Midbrain (tissue), 1 donor: ENCODE measurements at places on chromosomes 5 and 9.

DNA sequence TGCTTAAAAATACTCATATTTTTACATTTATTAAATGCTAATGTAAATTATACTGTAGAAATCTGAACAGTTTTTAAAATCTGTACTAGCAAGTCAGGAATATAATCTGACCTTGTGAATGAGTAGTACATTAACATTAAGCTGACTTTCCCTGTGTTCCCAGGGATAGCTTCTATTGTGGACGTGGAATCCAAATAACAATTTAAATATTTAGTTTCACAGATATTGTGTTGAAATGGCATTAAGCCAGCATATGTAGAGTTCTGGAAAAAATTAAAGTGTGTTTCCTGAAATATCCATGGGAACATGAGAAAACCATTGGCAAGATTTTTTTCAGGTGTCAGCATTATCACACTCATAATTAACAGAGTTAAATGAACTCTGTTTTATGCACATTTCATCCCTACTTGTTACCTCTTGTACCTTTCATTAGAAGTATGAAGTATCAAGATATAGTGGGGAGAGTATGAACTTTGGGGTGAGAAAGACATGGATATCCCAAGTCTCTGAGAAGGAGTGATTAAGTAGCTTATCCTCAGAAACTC is 5.7 kb downstream of the RABGAP1 start:
- no peak for DNase-seq

GRCh38 chr9:3330792-3331420 is 194.9 kb downstream of the RFX3 start:
- DNase-seq: no peak

GRCh38 chr5:157106630-157107461 is 2.0 kb downstream of the HAVCR2 start:
- DNase-seq: peak; percentile 5

- DNase-seq: peak; percentile 84
Observed at GRCh38 chr5:148730942-148731898, 76.9 kb upstream of the HTR4 start.

- DNase-seq: no peak
Observed at GRCh38 chr5:107673039-107673367, 2.3 kb upstream of the EFNA5 start.

GRCh38 chr5:96780626-96781025 is 27.1 kb downstream of the ERAP1 start:
- DNase-seq: no peak

DNA sequence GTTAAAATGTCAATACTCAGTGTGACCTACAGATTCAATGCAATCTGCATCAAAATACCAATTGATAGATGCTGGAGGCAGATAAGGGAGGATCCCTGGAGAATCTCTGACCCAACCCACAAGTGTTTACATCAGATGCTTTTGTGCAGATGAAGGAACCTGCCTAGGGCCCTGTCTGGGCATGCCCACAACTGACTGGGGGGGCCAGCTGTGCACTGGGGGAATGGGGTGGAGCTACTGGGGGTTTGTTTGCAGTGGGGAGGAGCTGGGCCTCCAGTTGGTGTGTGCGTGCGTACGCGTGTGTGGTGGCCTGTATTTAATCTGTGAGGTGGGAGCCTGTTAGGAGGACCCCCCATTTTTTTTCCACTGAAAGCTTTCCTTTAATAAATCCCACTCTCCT is 244.9 kb downstream of the TRIM36 start:
- no peak for DNase-seq

DNA sequence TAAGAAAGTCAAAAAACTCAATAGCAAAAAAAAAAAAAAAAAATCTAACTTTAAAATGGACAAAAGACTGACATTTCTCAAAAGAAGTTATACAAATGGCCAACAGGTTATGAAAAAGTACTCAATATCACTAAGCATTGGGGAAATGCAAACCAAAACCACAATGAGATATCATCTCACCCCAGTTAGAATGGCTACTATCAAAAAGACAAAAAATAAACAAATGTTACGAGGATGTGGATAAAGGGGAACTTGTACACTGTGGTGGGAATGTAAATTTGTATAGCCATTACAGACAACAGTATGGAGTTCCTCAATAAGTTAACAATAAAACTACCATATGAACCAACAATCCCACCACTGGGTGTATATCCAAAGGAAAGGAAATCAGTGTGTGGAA is 37.2 kb downstream of the ENC1 start:
- DNase-seq: no peak

DNA sequence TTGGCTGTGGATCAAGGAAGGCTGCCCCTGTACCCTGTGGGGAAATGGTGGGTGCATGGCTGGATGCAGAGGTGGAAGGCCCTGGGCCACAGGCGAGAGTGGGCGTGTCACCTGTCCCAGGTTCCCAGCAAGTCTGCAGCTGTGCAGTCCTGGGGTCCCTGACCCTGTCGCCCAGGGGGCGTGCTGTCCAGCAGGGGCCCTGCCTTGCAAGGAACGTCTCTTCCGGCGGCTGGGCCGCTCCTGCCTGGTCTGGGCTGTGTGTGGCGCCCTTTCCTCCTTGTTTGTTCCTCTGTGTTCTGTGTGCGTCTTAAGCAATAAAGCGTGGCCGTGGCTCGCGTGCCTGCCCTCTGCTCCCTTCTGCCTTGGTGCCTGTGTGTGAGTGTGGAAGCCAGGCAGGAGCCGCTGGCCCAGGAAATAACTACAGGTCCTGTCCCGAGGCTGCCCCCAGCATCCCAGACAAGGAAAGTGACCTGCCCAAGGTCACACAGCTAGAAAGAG is 8.4 kb downstream of the SLC2A6 start:
- no peak for DNase-seq

DNA sequence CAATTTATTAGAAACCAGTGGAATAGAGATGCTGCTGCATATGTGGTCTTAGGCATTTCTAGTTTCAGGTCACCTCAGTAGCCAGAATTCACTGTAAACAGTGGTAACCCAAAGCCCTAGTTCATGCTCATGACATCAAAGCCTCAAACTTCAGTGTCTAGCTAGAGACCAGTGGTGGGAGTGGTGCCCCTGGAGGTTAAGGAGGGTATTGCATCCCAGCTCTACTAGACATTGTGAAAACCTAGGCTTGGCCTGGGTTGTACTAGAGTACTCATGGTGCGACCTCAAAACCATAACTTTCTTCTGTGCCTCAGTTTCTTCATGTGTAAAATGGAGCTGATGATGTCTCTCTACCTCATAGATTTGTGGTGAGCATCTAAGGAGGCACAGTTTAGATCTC is 18.8 kb downstream of the COL5A1 start:
- DNase-seq: no peak

GRCh38 chr5:173319646-173320045 is 8.6 kb downstream of the STC2 start:
- DNase-seq: no peak

- DNase-seq: no peak
Observed at GRCh38 chr5:115440782-115441451, 103.7 kb downstream of the FEM1C start.

GRCh38 chr9:16344343-16344742 is 526.1 kb downstream of the BNC2 start:
- DNase-seq: no peak

DNA sequence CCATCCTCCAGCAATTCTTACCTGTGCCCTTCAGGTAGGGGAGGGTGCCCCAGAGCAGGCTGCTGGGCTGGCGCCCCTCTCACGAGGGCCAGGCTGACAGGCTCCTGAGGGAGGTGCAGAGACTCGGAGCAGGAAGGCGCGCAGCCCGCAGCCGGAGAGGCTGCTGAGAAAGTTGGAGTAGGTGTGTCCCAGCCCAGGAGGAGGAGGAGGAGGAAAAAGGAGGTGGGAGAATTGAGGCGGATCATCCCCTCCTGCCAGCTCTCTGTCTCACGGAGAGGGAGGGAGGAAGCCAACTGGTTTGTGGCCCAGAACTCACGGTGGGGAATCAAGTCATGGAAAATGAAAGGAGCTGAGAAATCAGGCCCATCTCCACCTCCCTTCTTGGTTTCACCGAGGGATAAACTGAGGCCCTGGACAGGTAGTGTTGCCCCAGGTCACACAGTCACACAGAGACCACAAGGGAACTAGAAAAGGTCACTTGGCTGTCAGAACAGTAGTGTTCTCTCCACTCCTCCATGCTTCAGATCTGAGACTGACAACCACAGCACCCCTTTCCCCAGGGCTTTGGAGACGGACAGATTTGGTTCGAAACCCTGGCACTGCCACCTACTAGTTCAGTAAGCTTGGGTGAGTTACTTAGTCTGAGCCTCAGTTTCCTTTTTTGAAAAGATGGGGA is at the start of gene FAT2:
TSS of gene FAT2 (minus strand) at position 188 of the 676 bp plus-strand sequence. CDS start 22,400 bp downstream, outside the sequence.
- no peak for DNase-seq

- peak; percentile 79 for DNase-seq
Observed at GRCh38 chr9:78213712-78214111, 22.2 kb upstream of the CEP78 start.

DNA sequence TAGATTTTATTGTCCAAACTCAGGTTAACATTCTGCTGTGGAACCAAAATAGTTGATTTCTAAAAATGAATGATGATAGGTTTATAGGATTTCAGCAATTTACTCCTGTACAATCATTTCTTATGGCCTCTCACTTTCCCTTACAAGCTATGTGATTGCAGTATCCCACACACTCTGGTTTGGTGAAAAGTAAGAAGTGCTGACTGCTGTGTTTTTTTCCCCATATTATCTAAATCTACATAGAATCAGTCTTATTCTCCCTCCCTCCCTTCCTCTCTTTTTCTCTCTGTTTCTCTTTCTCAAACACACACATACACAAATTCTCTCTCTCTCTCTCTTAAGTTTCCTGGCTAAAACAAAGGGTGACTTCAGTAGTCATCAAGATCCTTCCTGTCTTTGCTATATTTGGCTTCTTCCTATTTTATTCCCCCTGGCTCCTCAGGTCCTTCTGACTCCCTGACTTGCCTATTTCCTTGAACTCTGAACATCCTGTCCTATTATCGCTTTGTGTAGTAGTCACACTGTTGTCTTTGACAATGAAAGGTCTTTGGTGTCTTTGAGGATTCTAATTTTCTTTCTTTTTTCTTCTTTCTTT is 55.9 kb upstream of the HAPLN1 start:
- DNase-seq: no peak

- DNase-seq: no peak
Observed at GRCh38 chr5:6875376-6875775, 162.1 kb downstream of the TENT4A start.

GRCh38 chr5:28398185-28398584 is 1359.8 kb upstream of the CDH9 start:
- DNase-seq: no peak

- DNase-seq: no peak
Observed at GRCh38 chr9:8229226-8229625, 429.6 kb upstream of the DMAC1 start.

GRCh38 chr5:79413112-79413511 is 100.8 kb downstream of the HOMER1 start:
- no peak for DNase-seq

DNA sequence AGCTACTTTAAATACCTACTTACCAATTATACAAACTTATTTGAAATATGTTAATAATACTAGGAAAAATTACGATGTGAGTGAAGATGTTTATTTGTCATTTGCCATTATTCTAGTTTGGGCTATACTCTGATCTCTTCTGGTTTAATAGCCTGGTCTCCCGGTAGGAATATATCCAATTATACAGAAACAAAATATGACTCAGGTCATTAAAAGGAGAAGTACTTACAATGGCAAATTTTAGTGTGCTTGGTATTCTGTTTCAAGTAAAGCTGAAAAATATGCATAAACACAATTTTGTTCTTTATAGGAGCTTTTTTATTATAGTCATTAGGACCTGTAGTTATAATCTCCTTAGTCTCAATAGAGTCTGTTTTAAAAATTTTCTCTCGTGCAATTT is 176.8 kb downstream of the SLCO4C1 start:
- DNase-seq: no peak

DNA sequence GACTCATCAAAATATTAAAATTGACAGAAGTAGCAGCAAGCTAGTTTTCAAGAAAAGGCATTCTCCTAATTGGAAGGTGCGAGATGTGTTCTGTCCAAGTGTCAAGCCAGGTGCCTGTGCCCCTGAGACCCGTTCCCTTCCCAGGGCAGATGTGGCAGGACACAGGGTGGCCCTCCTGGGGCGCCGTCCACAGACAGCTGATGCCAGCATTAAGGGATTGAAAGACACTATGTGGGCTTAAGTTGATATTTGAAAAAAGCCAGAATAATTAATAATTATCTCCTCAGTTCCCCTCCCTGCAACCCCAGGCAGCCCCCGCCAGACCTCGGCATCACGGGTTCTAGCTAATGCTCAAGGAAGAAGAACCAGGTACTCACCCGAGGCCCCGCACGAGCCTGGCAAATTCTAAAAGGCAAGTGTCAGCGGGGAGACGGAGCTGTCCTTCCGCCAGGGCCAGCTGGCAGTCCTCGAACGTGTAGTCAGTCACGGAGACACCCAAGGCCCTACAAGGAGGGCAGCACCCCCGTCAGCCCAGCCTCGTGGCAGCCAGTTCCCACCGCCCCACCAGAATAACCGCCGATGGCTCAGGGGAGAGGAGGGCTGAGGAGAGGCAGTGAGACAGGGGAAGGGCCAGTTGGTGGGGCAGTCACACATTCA is 29.1 kb upstream of the SLC6A3 start:
- no peak for DNase-seq

DNA sequence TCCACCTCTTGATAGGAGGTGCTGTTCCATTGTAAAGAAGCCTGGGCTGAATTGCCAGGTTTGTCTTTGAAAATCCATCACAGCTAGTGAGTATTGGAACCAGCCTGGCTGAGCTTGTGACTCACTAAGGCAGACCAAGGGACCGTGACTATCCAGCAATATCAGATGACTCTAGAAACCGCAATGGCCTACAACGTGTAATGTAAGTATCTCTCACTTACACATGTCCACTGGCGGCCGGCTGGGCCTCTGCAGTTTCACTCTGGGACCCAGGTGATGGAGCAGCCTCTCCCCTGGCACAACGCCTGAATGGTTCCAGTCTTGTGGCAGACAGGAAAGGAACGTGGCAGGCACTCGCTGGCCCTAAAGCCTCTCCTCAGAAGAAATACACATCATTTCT is 3.1 kb upstream of the HRH2 start:
- no peak for DNase-seq

DNA sequence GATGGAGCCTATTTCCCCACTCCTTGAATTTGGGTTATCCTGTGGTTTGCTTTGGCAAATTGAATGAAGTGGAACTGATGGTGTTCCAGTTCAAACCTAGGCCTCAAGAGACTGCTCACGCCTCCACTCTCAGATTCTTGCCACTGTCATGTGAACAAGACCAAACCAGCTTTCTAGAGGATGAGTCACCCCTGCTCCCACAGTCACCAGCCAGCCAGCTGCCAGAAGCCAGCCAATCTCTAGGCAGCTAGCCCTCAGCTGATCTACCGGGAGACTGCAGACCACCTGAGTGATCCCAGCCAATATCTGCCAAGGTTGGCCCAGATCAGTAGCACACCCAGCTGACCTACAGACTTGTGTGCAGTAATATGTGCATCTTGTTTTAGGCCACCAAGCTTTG is 300.6 kb downstream of the TMEM38B start:
- peak; percentile 16 for DNase-seq

GRCh38 chr9:128322404-128323211 is at the start of the genes COQ4 and TRUB2:
Gene COQ4 (plus strand): TSS chr9:128322839. CDS start chr9:128322859, 20 bp downstream.
Gene TRUB2 (minus strand): TSS chr9:128322447. CDS start chr9:128322408, 39 bp downstream.
- peak; percentile 97 for DNase-seq

- no peak for DNase-seq
Observed at GRCh38 chr5:6744841-6745705, 31.8 kb downstream of the TENT4A start.

- no peak for DNase-seq
Observed at GRCh38 chr9:37978983-37979382, 75.1 kb upstream of the SLC25A51 start.

- no peak for DNase-seq
Observed at GRCh38 chr5:3199962-3200755, 395.5 kb upstream of the IRX1 start.
